ENCODE measurements at places on chromosomes 1 and 21. TPM values are rescaled to one million over a fixed set of nuclear protein-coding genes. Genes with fewer than 3 reads are reported as not detected.
A peak's percentile ranks its signal among the peaks of the same experiment; 100 is the strongest.

GRCh38 chr21:41809891-41810596 is 43.2 kb upstream of the RIPK4 start:
- DNase-seq = no peak

DNA sequence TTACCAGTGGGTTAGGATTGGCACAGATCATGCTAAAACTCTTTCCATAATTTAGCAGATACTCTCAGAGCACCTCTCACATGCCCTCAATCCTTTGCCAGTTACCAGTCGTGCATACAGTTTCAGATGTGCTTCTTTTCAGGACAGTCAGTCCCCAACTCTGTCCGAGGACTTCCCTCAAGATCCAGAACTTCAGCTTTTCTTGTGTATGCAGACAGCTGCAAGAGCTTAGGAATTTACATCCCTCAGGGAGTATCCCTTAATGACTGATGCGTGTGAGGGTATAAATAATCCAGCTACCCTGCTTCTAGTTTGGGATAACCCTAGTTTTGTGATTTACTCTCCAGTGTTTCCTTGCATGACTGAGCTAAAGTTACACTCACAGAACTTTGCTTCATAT is 393.0 kb upstream of the PLXNA2 start:
- no peak for DNase-seq

DNA sequence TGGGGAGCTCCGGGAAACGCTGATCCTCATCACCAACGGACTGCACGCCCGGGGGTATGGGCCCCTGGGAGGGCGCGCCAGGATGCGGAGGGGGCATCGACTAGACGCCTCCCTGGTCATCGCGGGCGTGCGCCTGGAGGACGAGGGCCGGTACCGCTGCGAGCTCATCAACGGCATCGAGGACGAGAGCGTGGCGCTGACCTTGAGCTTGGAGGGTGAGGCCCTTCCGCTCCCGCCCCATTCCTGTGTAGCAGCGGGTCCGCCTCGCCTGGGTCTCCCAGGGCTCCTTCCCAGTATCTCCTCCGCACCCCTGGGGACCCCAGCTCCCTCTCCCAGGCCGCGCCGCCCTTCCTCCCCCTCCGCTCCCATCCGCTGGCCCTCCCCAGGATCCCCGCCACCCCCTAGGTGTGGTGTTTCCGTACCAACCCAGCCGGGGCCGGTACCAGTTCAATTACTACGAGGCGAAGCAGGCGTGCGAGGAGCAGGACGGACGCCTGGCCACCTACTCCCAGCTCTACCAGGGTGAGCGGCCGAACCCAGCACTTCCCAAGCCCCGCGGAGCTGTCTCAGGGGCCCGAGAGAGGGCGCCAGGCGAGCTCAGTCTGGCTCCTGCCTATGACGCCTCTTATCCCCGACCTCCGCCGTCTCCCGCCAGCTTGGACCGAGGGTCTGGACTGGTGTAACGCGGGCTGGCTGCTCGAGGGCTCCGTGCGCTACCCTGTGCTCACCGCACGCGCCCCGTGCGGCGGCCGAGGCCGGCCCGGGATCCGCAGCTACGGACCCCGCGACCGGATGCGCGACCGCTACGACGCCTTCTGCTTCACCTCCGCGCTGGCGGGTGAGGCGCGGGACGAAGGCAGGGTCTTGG is 5.0 kb downstream of the HAPLN2 start:
- DNase-seq = no peak

GRCh38 chr1:154874465-154874864 is 4.4 kb upstream of the KCNN3 start:
- DNase-seq = no peak

- DNase-seq = no peak
These were observed 41.0 kb upstream of the GREM2 start for GRCh38 chr1:240652961-240653409.

DNA sequence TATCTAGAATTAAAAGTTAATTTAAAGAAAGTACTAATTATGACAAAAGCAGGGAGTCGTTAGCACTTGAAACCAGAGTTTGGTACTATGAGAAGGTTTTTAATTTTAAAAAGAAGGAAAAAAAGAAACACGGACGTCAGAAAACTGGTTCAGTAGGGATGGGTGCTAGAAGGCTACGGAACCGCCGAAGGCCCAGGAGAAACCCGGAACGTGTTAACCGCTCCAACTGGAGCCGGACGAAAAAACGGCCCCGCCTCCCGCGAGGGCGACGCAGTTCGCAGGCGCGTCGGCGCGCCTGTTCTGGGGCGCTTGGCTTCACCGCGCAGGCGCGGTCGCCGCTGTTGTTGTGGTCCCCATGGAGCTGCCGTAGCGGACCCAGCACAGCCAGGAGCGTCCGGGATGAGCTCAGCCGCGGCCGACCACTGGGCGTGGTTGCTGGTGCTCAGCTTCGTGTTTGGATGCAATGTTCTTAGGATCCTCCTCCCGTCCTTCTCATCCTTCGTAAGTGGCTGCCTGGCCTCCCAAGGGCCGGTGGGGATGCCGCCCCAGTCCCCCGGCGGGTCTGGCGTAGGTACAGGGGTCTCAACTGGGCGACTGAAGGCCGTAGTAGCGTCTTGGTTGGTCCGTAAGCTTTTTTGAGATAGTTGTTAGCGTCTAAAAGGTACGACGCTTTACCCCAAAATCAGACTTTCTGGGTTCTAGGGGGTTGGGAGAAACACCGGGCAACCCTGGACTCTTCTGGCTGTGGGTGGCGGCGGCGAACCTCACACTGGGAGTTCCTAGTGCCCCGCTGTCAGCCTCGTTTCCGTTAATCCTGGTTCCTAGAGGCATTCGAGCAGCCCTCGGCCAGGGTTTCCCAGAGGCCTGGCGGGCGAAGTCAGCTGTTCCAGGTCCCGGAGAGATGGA is 31.4 kb upstream of the HMGN1 start:
- DNase-seq = peak; percentile 86

- no peak for DNase-seq
These were observed 881.0 kb downstream of the AMY1C start for GRCh38 chr1:104630567-104631149.

GRCh38 chr1:211704543-211704942 is 29.1 kb upstream of the NEK2 start:
- DNase-seq = no peak

GRCh38 chr1:93615582-93616150 is 66.0 kb downstream of the BCAR3 start:
- DNase-seq = no peak

DNA sequence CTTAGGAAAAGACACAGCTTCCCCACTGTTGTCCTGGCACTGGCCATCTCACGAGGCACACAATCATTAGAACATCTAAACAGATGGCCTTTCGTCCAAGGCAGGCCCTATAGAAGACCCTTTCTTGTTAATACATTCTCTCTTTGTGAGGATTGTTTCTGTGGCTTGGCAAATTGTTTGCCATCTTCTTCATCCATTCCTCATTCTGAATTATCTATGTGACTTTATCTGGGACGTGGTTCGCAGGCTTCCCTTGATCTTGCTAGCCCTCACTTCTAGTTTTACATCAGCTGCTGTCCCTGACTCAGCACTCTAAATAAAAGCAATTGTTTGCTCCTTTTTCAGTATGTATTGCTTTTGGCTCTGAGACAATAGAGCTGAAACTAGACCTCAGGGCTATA is 101.1 kb upstream of the ZC3H11B start:
- DNase-seq = no peak

DNA sequence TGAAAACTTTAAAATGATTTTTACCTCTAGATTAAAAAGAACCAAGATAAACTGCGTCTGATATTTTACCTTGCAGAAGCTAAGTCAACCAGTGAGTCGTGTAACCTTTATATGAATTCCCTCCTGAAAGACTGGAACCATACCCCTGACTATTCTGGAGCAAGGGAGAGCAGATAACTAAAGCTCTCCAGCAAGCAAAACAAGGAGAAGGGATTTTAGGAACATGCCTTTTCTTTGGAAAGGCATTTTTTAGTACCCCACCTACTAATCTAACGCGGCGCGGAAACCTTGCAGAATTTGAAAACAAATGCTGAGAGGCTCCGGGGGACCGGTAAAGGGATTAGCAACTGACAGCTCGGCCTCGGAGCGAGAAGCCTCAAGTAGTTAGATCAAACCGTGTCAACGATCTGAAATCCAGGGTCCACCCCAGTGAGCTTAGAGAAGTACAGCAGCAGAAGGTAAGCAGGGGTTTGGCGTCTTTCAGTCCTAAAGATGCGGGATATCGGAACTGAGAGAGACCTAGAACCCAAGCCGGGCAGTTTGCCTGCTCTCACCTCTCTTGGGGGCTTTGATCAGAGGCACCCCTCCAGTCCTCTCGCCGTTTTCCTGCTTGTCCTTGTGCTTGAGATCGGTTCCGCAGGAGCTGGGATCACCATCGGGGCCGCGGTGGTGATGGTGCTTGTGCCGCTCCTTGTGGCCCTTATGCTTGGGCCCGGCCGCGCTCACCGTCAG is 954 bp downstream of the RSBN1 start:
- peak; percentile 45 for DNase-seq

DNA sequence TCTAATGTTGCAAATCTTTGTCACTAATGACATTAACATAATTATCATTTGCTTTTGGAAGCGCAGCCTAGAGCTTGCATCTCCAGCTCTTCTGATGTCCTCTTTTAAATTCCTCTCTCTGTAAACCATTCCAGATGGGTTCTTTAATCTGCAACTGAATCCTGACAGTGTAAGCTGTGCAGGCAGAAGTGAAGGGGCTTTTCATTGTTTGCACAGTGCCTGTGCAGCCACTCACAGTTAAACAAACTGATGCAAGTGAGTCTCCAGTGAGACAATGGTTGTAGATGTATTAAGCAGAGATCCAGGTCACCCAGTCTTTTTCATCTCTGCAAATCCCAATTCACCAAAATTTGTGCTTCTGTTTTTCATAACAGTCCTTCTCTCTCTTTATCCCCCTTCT is 22.5 kb upstream of the FCRL5 start:
- no peak for DNase-seq

- DNase-seq = no peak
These were observed at the start of gene HS2ST1 for GRCh38 chr1:86914601-86914997. HS2ST1 (plus strand) TSS chr1:86914635.

GRCh38 chr1:168116327-168116799 is 20.4 kb downstream of the GPR161 start:
- DNase-seq = no peak

DNA sequence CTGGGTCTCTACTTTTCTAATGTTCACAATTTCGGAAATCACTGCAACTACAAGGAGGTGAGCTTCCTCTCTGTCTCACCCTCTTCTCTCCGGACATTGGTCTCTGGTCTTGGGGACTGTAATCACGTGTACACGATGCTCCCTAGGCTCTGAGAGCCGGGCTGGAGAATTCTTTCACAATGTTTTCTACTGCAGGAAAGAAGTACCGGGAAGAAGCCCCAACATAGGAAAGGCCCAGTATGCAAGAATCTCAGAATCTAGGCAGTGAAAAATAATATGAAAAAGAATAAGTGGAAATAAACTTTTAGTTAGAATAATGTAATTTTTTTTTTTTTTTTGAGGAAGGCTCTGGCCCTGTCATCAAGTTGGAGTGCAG is 13.5 kb upstream of the HJV start:
- no peak for DNase-seq

GRCh38 chr1:13540866-13541265 is 27.1 kb upstream of the LRRC38 start:
- no peak for DNase-seq

- no peak for DNase-seq
These were observed 4.5 kb upstream of the EDEM3 start for GRCh38 chr1:184759112-184759511.

- no peak for DNase-seq
These were observed 9.3 kb downstream of the IRF2BP2 start for GRCh38 chr1:234600418-234601281.

- DNase-seq = no peak
These were observed 69.0 kb downstream of the GADD45A start for GRCh38 chr1:67753776-67754525.

DNA sequence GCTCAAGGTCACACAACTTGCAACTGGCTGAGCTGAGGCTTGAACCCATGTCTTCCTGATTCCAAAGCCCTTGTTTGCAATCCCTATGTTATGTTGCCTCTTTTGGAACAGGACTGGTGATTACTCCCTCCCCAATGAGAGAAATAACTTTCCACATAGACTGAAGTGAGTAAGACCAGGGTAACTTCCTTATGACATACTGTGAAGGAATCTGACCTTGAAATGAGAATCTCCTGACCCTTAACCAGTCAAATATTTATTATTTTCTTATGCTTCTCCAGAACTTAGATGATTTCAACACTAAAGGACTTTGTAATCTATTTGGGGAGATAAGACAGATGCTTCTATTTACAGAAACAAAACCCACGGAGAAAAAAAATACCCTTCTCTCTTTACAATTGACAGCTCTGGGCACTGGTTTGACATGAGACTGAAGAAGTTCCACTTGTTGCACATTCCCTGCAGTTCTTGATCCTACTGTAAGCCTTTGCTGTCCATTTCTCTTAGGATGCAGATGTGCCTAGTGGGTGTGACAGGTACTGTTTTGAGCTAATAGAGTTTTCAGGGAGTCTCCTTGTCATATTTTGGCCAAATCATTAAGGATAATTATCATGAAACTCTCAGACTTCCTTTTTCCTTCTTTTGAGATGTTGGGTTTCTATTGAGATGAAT is 3.9 kb upstream of the RPTN start:
- no peak for DNase-seq

GRCh38 chr21:37683396-37684114 is 232.7 kb downstream of the KCNJ6 start:
- DNase-seq = no peak

DNA sequence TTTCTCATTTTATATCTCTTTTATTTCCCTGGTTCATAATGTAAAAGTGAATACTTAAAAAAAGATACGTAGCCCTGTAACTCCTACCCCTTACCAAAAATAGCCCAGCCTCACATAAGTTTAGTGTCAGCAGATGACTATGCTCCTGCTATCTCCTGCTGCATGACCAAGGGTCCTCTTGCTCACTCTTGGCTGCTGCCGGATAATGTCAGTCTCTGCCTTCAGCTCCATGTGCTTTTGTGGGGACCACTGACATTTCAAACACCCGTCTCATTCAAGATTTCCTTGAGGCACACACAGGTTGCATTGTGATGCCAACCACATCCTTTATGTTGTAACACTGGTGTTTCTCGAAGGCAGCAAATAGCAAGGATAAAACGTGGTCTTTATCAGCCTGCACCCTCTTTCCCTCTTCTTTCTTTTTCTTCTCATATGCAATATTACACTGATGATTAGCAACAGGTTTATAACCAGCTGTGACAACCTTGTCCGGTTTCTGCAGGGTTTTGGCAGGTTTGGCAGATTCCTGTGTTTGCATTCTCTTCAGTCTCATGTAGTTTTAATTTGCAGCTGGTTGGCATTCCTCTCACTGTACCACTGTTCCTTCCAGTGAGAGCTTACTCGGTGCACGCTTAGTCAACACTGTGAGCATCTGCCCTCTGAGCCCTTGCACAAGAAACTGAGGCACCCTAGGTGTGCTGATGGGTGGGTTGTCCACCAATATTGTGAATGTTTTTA is 62.2 kb downstream of the ZNF684 start:
- no peak for DNase-seq

GRCh38 chr1:201790261-201790660 is 38.7 kb upstream of the IPO9 start:
- DNase-seq = no peak

GRCh38 chr1:25217015-25217414 is 15.3 kb downstream of the SYF2 start:
- no peak for DNase-seq

Gene OR6F1
- not detected for total RNA-seq

Gene CLCA4
- not detected for total RNA-seq

Gene NPHP4
- 26.9 TPM for total RNA-seq

Gene GPA33
- not detected for total RNA-seq

Gene AK5
- 21.0 TPM for total RNA-seq

Gene MYOC
- 403 TPM for total RNA-seq

Gene ARHGEF10L
- total RNA-seq = 43.9 TPM

Gene MTR
- total RNA-seq = 44.1 TPM

Gene PPP1R12B
- 153 TPM for total RNA-seq
